ENCODE measurements at places on chromosomes 12 and 14.
A peak's percentile ranks its signal among the peaks of the same experiment; 100 is the strongest.

DNA sequence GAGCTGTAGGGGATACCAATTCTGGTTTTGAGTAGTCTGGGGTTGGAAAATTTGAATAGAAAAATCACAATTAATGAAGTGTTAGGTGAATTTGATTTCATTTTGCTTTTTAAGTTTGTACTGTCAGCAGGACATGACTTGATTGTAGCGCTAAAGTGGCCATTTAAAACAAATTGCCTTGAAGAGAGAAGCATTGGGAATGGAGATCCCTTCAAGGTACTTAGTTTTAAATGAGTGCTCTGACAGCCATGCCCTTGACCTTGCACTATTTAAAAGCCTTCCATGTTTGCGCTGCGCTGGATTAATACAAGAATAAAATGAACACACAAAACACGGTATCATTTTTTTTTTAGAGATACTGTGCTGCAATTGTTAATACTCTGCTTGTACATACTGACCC is 345.9 kb downstream of the NAV3 start:
- no peak for DNase-seq

- no peak for DNase-seq
These were observed 5.5 kb downstream of the ASCL1 start for GRCh38 chr12:102962986-102963385.

DNA sequence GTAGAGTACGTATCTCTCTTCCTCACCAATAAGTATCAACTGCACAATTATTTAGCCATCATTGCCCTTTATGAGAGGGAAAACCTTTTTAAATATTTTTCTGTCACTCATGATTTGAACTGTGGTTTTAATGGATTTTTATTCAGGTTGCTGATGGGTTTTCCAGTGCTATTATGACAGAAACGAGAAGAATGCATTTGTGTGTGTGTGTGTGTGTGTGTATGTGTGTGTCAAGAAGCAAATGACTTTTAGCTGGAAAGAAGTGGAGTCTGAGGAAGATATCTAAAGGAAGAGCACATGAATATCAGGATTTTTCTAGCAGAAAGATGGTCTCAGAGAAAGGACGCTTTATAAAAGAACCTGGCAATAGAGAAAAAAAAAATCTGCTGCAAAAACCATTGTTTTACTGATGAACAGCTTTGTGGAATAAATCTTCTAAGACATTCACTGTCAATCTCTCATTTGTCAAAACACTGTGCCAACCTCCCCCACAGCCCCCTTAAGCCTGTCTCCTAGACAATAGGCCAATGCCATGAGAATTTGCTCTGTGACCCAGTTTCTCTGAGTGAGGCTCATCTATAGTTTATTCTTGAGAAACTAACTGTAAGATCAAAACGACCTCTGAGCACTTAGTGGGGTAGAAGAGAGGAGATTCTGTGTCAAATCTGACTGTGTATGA is 417.7 kb downstream of the FLRT2 start:
- DNase-seq = no peak

DNA sequence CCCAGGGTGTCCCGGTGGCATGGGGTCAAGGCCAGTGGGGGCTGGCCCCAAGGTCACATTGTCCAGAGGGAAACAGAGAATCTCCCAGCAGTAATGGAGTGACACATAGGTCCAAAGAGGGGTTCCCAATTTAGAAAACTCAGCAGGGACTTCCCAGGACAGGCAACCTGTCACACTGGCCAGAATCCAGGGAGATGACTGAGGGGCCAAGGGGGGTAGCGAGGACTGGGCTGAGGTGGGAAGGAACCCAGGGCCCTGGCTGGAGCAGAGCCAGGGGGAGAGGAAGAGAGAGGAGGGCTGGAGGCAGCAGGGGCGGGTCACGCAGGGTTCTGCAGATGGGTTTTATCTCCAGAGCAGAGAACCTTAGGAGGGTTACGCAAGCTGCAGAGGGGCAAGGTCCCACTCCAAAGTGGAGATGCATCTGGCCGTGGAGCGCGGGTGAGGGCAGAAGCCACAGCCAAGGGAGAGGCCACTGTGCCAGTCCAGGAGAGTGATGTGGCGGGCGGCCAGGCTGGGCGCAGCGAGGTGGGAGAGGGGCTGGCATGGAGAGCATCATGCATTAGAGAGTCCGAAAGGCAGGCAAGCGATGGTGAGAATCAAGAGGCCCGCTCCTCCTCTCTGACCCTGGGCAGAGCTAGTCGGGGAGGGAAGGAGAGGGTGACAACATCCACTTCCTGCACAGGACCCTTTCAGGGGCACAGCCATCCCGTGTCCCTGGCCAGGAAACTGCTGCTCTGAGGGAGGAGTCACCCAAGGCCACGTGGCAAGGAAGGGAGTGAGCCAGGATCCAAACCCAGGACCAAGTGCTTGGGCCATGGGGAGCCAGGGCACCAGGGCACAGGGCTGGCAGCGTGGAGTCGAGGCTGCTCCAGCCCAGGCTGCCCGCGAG is 29.0 kb downstream of the NCOR2 start:
- no peak for DNase-seq

GRCh38 chr12:4579305-4580102 is 17.5 kb downstream of the DYRK4 start:
- DNase-seq = no peak

GRCh38 chr12:19138551-19138950 is 9.0 kb downstream of the PLEKHA5 start:
- no peak for DNase-seq

DNA sequence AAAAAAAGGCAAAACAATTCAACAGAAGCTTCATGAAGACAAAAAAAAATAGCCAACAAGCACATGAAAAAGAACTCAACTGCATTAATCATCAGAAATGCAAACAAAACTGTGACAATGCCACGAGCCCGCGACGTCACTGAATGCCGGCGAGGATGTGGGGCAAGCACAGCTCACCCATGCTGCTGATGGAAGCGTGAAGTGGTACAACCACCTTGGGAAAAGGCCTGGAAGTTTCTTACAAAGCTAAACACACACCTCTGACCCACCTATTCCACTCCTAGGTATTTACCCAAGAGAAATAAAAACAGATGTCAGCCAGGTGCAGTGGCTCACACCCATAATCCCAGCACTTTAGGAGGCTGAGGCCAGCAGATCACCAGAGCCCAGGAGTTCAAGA is 10.5 kb downstream of the BTBD6 start:
- no peak for DNase-seq

- DNase-seq = no peak
These were observed 13.8 kb downstream of the TMED10 start for GRCh38 chr14:75162631-75163030.

DNA sequence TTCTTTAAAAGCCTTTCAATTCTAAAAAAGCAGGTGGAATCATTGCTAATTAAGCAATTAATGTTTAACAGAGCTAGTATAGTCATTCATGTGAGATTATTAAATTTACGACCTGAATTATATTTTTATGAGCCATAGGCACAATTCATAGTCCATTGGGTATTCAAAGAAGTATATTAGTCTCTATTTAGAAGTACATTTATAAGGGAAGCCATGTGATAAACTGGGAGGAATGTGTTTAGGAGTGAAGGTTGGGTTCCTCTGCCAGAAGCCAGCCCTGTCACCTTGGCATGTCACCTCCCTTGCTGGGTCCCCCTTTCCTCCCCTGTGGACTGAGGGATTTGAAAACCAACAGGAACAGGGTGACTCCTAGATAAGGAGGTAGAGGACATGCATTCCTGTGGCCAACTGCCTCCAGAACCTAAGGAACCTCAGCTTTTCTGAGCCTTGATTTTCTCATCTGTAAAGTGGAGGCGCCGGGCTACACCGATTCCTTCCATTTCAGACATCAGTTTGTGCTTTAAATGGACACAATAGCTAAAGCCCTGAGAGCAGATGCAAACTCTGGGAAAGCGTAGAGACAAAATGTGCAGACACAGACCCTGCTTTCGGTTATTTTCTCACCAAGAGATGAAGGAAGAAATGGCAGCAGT is 5.4 kb upstream of the KRT2 start:
- no peak for DNase-seq

DNA sequence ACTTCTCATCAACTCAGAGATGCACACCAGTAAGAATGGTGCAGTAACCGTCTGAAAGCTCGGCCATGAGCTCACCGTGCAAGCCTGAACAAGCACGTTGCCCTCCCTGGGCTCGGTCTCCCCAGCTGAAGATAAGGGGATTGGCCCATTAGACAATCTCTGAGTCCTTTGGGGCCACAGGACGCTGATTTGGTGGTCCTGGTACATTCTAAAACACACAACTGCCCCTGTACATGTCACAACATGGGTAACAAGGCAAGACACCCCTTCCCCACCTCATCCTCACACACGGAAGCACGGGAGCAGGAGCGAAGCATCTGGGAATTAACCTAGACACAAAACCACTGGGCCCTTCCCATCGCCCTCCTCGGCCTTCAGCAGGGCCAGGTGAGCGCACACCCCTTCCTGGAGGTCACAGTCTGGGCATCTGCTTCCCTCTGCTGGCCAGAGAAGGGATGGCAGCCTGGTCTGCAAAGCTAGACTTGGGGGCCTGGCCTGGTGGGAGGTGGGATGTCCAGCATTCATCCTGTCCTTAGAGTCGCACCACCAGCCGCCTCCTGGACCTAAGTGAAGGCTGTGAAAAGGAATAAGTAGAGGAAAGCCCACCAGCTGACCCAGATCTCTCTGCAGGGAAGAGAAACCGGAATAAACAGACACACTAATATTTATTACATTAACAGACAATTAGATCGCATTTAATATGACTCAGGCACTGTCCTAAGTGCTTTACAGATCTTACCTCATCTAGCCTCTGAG is 18.9 kb upstream of the SMUG1 start:
- DNase-seq = peak; percentile 72

DNA sequence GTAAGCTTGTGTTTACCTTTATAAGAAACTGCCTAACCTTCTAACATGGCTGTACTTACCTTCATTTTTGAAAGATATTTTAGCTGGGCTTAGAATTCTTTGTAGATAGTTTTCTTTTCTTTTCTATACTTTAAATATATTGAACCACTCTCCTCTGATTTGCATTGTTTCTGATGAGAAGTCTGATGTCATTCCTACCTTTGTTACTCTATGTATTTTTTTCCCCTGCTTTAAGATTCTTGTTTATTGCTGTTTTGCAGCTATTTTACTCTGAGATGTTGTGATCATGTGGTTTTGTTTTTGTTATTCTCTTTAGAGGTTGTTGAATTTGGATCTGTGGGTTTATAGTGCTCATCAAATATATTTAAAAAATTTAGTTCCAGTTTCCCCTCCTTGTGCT is 31.8 kb downstream of the CNOT2 start:
- no peak for DNase-seq

DNA sequence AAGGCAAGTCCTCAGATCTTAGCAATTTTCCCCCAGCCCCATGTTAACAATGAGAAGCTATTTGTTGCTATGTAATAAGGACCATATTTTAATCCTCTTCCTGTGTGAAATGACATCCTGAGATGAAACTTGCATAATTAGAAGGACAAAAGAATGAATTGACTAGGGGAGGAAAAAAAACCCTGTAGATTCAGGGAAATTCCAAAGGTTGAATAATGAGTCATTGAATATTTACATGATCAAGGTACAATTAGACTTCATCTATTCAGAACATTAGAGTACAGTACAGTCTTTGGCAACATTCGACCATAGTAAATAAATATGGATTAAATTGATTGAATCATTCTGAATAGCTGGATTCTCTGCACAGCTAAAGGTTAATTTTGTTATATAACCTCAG is 9.4 kb downstream of the MYBPC1 start:
- no peak for DNase-seq

DNA sequence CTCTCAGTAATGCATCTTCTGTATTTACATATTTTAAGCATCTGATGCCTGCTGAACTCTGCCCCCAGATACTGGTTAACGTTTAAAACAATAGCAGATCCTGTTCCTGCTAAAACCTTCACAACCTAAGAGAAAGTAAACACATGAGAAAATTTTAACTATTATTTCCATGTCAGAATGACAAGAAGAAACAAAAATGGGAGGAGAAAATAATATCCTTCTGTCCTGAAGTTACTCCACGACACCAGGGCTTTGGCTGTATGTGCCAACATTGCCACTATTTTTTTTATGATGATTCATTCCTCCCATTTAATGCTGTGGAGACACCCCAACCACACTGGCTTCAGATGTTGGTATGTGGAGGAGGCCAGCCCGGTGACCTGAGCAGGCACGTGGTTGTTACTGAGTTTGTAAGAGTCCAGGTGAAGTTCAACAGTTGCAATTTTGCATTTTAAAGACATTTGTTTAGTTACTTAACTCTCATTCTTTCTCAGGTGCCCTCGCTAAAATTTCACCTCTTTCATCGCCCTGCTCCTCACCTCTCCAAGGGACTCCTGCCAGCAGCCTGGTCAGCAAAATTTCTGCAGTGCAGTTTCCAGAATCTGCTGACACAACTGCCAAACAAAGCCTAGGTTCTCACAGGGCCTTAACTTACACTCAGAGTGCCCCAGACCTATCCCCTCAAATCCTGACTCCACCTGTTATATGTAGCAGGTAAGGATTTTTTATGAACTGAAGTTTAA is 65.5 kb upstream of the SLCO1C1 start:
- no peak for DNase-seq

DNA sequence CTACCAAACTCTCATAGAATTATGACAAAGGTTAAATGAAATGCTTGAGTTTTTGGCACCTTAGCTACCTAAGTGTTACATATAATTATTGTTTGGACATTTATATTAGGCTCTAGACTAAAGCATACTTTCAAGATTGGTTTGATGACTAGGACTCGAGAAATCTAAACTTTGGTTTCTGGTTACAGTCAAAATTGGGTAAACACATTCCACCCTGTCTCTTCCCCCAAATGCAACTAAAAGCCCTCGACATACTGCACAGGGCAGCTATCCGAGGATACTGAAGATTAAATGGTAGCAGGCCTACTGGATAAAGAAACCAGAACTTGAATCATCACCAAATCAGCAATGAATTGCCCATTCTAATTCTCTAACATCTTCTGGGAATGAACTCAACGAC is 369.1 kb downstream of the PRKD1 start:
- DNase-seq = no peak

DNA sequence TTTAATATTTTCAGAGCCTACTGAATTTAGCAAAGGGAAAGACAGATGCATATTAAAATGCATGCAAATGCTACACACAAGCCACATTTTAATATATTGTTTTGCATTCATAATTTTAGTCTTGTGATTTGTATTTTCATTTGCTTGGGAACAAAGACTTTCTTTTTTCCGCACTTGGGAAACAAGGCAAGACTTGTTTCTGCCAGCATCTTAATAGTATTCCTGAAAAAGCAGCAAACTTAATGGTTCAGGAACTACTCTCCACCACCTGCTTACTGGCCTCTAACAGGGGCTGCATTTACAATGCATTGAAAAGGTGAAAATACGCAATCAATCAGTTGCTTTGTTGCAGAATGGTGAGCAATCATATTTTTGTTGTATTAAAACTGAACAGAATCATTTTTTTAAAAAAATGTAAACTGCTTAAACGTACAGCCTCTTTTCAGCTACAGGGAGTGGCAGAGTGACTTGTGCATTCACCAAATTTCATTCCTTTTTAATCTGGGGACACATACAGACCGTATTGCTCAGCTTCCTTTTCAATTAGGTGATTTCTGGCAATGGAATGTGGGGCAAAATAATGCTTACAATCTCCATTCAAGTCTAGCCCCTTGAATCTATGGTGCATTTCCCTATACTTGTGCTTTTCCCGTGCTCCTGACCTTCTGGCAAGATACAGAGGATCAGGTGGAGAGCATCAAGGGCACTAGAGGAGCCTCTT is 144.1 kb upstream of the BTG1 start:
- no peak for DNase-seq

Data from activated T-cell treated with anti-CD3 and anti-CD28 coated beads for 1 hour (primary cell).